COLO829 (cell line): ENCODE measurements at places on chromosomes 11 and 22.

GRCh38 chr11:108535384-108535955, 37.3 kb upstream of the POGLUT3 start:
- no peak for DNase-seq

DNA sequence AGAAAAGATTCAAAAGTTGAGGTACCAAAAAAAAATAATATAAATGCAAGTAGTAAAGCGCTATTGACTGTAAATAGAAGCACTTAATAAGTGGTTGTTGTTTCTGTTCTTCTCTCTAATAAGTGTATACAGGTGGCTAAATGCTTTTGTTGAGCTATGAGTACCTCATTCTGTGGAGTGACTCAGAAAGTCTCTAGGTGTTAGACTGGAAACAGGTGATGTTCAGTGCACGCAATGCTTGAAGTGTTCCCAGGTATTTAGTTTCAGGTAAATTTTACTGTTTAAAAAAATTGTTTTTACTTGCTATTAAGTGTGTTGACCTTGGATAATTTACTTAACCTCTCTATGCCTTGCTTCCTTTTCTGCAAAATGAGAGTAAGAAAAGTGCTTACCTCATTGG, 24.2 kb downstream of the POU2AF3 start:
- DNase-seq, result no peak

DNA sequence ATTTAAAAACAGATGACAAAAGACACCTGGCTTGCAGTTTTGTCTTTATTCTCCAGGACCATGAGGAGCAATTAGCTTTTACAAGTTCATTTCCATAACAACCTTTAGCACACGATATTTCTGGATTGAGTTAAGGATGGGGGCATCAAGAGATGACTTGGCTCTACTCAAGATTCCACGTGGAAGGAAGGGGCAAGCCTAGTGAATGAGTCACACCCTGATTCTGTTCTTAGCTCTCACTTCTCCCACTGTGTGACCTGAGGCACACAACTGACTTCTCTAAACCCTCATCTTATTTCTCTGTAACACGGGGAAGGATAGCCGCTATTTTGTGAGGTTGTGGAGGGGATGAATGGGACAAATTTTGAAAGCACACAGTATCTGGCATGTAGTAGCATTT, 185.5 kb downstream of the KIRREL3 start:
- DNase-seq, result no peak

DNA sequence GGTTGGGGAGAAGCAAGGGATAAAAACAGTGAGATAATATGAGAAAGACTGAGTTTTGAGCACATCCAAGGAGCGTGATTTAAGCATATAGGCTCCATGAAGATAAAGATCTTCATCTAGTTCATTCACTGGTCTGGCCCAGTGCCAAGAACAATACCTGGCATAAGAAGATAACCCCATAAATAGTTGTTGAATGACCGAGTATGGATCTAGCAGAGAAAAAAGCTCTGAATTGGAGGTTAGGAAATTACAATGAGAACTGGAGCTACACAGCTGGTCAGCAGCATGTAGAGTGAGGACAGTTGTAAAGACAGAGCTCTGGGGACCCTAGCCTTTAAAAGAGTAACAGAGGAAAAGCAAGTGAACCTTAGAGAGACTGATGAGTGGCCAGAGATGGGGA, 33.0 kb upstream of the PAK1 start:
- no peak for DNase-seq

GRCh38 chr11:67400942-67401494, 640 bp downstream of the PPP1CA start:
- no peak for DNase-seq

DNA sequence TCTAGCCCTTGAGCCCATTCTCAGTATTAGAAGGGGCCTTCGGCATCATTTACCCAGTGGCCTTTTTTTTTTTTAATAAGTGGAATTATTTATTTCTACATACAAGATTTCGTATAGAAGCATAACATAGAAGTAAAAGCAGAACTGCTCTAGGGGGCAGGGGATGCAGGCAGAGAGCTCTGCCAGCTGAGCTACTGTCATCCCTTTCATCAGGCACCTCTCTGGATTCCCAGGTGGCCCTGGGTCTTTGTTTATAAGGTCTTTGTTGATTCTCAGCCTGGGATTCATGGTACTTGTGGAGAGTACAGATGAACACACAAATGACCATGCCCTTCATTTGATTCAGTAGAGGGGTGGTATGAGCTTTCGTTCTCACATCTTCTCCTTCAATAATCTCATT, 66.4 kb downstream of the GAB2 start:
- DNase-seq, result no peak

DNA sequence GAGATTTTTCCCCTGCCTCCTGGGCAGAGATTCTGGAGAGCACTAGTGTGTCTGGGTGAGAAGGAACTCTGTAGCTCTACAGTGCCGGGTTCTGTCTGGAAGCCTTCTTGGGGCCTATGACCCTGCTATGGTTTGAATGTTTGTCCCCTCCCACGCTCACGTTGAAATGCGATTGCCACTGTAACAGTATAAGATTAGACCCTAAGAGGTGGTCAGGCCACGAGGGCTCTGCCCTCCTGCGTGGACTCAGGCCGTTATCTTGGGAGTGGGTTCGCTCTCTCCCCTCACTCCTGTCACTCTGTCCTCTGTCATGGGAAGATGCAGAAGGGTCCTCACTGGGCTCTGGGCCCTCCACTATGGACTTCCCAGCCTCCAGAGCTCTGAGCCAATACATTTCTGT, 3.5 kb downstream of the AP5B1 start:
- DNase-seq, result no peak

- DNase-seq, result no peak
Observed at GRCh38 chr11:34417202-34417601, 21.5 kb upstream of the CAT start.

GRCh38 chr11:78806214-78807004, 231.7 kb upstream of the NARS2 start:
- DNase-seq, result no peak

DNA sequence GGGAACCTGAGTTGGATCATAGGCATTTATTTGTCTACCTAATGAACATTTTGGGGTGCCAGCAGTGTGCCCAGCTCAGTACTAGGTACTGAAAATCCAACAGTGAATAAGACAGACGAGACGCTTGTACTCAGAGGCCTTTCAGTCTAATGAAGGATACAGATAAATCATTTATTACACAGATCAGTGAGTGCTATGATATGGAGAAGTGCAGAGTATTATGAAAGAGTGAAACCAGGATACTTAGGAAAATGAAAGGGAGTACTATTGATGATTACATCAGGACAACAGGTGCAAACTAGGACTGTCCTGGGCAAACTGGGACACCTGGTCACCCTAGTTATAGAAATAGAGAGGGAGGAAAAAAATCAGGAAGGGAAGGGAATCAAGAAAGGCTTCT, 207.5 kb upstream of the NCAM1 start:
- no peak for DNase-seq

DNA sequence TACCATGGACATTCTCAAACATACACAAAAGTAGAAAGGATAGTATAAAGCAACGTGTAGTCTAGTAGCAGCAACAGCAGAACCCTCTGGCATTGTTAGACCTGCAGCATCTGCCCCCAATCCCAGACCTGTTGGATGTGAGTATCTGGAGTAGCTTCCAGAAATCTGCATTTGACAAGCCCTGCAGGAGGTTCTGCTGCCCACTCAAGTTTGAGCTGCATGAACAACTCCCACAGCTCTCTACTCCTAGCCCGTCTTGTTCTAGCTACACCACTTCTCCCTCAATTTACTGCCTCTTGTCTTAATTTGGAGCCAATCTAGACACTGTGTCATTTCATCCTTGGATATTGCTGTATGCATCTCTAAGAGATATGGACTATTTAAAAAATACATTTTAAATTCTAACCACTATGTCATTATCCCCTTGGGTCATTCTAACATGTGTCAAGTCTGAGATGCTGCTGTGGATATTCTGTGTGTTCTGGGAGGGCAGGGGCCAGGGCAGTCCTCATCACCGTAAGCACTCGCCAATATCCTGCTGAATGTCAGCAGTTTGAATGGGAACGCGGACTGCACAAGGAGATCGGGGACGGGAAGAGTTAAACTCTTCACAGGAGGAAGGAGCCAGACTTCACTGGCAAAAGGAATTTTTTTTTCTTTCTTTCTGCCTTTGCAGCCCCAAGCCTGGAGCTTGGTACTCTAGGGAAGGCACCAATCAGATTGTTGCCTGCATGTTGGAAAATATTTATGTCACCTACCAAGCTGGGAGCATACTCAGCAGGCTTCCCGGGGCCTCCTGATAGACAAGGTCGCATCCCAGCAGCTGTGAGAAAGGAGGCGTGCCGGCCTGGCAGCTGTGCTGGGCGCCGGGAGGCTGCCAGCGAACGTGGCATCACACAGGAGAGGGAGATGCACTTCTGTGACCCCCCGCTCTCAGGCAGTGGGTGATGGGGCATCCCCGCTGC, 429.0 kb downstream of the MIAT start:
- DNase-seq, result no peak

GRCh38 chr11:65640483-65641296, 2.8 kb downstream of the SIPA1 start:
- no peak for DNase-seq

DNA sequence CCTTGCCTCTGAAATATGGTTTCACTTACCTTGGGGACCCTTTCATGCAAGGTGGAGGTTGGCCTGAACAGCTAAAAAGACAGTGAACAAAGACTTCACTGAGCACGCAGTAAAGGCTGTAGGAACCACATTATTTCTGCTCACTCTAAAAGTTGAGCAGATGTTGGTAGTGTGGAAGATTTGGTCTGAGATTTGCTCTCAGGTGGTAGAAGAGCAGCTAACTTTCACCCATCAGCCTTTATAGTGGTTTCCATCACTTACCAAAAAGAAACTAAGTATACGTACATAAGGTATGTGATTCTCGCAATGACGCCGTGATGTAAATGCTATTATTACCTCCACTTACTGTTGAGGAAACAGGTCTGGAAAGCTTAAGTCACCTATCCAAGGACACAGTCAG, 47.3 kb downstream of the PRR5L start:
- no peak for DNase-seq

- DNase-seq, result no peak
Observed at GRCh38 chr22:39448205-39449054, 8.4 kb upstream of the MGAT3 start.

DNA sequence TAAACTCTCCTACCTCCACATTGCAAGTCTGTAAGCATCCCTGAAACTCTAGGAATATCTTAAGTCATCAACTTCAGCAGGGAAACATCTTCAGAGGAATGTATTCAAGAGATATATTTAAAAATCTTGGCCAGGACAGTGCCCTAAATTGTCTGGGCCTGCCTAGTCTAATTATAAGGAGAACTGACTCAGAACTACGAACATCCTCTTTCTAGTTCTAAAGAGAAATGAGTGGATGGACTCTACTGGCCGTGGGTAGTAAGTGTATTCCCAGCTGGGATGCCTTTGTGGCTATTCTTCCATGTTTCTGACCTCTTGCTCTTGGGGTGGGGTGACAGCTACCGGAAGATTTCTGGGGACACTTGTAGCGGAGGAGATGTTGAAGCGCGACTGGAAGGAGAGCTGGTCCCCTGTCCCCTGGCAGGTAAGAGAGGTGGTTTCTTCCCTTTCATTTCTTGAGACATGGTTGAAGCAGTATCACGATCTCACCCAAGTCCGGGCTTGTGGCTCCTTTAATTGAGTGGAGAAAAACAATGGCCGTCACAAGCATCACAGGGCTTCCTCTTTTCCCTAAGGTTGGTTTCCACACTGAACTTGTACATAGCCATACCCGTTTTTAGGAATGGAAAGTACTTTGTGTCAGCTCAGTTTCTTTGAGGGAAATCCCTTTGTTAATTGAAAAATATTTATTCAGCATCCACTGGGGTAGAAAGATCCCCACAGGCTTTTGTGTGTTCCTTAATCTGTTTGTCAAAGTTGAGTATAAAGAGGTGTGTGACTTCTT, 97.7 kb upstream of the SORL1-AS1 start:
- no peak for DNase-seq

DNA sequence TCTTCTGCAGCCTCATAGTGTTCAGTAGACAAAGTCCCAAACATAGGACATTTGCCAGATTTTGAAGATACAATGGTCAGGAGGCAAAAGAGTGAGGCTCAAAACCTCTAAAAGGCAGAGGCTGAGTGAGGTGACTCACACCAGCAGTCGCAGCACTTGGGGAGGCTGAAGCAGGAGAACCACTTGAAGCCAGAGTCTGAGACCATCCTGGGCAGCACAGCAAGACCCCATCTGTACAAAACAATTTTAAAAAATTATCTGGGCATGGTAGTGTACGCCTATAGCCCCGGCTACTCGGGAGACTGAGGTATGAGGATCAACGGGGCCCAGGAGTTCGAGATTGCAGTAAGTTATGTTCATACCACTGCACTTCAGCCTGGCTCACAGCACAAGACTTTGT, 14.2 kb upstream of the ZFTA start:
- DNase-seq, result no peak

DNA sequence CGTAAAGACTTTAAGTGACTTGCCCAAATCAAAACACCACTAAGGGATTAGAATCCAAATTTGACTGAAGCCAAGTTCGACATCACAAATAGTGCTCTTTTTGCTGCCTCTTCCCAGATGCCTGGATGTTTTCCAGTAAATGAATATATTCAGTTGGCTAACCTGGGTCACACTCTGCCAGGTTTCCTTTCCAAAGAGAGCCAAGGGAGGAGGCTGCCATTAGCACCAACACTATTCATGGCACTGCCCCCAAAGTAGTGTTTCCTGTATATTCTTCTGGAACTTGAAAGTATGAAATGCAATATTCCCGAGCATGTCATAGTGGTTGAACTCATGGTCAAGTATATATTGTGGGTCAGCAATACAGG, 219.3 kb upstream of the UBASH3B start:
- no peak for DNase-seq

- DNase-seq, result no peak
Observed at GRCh38 chr11:2092956-2093412, 46.2 kb downstream of the IGF2 start.

GRCh38 chr11:76369406-76369805, 11.5 kb downstream of the THAP12 start:
- DNase-seq, result no peak

DNA sequence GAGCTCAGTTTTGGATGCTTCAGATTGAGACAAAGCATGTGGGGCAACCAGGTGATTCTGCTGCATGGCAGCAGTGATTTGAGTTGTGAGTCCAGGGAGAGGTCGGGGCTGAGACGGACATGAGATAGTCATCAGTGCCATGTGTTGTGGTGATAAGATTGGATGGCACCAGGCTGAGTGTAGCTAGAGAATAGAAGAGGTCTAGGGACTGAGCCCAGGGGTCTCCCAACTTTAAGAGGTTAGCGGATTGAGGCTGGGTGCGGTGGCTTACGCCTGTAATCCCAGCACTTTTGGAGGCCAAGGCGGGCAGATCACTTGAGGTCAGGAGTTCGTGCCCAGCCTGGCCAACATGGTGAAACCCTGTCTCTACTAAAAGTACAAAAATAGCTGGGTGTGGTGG, 6.3 kb upstream of the CTSD start:
- DNase-seq, result no peak

- DNase-seq, result peak; percentile 15
Observed at GRCh38 chr22:20268279-20269012, at the start of gene RTN4R. TSS of gene RTN4R (minus strand) at chr22:20268318. CDS start at chr22:20268092, 226 bp downstream.

- DNase-seq, result no peak
Observed at GRCh38 chr11:78921509-78921908, 346.8 kb upstream of the NARS2 start.

- DNase-seq, result peak; percentile 53
Observed at GRCh38 chr11:126307706-126308105, 3.8 kb downstream of the DCPS start.
